ENCODE measurements at places on chromosomes 12 and 14.
A peak's percentile ranks its signal among the peaks of the same experiment; 100 is the strongest.

- no peak for DNase-seq
Observed at GRCh38 chr14:106493962-106494823, 967.8 kb downstream of the TMEM121 start.

DNA sequence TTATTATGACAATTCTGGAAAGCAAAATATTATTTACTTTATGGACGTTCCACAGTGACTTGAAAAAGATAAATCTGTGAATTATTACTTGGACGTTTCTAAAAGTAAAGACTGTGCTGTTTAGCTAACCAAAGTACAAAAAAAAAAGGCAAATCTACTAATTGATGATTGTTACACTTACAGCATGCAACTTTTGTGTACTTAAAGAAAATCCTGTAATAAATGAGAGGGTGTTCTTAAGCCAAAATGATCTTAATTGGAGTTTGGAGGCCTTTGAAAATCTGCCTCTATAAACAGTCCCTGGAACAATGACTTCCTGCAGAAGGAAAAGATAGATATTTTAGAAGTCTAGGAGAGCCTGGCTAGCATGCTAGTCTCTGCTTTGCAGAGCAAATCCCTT, 434.0 kb upstream of the SYT1 start:
- DNase-seq: no peak

DNA sequence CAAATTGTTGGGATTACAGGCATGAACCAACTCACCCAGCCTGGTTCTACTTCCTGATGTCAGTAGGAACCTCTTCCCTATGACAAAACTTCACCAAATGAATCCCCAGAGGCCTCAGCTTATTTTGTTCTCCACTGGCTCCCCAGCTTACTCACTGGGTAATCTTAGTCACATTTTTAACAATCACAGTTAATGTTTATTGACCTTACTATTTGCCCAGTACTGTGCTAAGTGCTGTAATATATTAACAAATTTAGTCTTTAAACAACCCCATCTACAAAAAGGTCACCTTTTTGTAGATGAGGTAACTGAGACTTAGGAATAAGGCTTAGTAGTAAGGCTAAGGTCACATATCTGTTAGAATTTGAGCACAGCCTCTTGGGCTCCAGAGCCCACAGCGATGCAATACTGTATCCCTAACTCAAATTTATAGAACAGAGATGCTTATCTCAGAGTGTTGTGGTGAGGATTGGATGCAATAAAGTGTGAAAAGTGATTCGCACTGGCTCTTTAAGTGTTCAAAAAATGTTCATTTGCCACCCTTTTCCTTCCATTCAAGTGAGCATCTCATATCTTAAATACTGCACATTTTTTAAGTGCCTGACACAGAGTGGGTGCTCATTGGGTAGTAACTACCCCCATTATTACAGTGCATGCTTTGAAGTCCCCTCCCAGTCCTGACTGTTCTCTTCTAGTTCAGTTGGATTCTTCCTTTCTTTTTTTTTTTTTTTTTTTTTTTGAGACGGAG, 146.4 kb upstream of the ARHGAP5 start:
- DNase-seq: no peak

DNA sequence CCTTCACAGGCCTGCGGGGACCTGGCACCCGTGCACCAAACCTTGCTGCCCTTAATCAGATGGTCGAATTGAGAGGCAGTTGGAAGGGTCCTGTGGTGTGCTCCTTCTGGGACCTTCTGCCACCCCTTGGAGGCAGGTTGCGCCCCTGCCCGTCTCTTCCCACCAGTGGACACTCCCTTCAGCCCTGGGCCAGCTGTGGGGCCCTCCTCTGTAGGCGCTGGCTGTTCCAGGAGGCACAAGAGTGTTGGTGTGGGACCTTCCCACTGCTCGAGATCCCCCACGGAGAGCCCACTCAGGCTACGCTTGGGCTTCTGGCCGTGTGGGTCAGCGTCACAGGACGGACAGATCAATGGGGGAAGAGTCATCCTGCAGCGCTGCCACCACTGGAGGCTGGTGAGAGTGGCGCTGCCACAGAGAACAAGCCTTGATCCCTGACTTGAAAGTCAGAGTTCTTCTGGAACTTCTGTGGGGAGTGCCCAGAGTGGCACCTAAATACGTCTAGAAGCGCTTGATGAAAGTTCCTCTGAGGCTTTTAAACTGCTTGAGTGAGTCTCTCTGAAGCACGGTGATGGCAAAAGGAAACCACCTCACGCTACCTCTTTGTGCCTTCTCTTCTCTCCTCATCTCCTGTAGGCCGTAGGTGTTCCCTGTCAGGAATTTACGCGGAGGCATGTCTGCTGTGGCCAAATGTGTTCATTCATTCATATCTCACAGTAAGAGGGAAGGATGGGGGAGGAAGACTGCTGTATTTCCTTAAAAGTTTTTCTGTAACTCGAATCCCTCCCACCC, 48.3 kb downstream of the TRAF3 start:
- no peak for DNase-seq

DNA sequence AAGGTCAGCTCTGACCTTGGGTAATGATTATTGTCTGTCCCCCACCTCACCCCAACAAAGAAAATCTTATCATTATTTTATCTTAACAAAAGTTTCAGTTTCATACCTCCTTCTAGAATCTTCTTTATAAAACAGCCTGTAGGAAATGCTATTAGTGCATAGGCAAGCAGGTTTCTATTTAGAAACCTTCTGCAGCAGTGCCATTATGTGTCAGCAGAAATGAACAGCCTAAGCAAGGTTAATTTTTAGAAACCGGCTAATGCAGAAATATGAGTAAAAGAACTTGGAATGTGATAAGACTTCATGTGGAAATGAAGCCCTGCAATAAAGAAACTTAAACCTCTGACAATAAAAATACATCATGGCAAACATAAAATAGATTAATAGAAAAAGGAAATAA, 814.4 kb downstream of the FSCB start:
- no peak for DNase-seq

GRCh38 chr12:58384196-58384595, 442.8 kb downstream of the ATP23 start:
- no peak for DNase-seq

DNA sequence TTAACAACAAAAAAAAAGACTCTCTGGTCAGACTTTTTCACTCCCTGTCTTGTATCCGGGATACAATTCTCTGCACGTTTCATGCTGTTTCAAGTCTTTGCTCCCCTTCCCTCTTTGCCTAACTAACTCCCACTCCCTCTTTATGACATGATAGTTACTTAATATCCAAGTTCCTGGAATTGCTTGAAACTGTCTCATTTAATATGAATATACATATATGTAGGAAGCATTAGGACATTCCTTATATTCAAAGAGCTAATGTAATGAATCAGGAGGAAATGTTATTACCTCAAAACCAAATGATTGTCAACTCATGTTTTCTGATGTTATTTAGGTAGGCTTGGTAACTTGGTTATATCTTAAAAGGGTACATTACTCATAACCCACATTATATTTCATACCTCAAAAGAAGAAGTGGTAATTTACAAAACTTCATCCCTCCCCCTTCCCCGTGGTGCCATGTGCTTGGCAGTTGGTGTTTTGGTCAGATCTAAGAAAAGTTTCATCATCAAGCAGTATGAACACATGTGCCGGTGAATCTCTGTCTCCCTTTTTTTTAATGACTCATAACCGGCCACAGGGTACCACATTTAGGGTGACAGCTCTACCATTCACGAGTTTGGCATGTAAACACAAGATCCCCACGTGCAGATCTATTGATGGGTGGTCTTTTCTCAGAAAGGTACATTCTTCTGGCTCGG, 56.5 kb downstream of the HCAR2 start:
- DNase-seq: no peak

GRCh38 chr12:52794479-52795331, 1.2 kb downstream of the KRT3 start:
- peak; percentile 16 for DNase-seq

DNA sequence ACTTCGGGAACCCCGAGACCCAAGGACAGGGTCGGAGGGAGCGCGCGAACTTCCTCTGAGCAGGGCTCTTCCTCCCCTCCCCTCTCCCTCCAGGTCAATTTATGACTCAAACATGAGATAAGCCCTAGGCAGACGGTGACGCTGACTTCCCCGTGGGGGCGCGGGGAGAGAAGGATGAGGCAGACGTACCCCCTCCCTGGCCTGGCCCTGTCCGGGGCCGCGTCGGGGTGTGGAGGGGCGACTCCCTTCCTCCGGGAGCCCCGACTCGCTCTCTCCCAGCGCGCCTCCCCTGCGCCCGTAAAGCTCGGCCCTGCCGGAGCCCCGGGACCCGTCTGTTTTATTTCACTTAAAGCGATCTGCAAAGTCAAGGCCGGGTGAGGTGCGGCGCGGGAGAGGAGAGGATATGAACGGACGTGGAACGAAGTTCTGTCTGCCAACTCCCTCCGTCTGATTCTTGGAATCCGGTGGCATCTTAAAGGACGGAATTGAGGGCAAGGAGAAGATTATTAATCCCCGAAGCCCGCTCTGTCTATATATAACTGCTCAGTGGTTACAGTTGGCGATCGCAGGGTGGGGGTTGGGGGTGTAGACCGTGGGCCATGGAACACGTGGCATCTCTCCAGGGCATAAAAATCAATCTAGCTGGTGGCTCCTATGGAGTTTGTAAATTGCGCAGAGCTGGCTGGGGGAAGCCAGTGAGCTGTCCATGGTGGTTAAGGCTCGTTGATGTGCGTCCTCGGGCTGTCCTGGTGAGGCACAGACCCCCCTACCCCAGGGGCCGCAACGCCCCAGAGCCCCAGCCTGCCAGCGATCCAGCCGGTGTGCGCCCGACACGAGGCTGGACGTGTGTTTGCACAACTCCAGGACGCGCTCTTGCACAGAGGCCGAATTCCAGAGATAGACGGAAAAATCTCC, 2.9 kb upstream of the PTHLH start:
- DNase-seq: no peak

DNA sequence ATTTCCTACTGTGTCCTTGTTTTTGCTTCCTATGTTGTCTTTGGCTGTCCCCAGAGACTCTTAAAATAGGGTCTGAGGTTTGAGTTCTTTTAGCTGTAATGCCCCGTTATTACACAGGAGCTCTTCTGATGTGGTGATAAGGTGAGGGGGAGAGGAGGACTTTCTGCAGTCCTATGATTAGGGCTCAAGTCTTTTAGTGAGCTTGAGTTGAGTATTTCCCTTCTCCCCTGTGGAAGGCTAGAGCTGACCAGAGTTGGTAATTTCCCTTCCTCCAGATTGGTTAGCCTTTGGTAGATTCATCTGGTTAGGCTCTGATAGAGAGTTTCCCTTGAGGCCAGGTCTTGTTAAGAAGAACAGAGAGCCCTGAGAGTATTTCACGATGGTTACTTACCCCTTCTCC, 4.3 kb upstream of the HIF1A start:
- DNase-seq: no peak

DNA sequence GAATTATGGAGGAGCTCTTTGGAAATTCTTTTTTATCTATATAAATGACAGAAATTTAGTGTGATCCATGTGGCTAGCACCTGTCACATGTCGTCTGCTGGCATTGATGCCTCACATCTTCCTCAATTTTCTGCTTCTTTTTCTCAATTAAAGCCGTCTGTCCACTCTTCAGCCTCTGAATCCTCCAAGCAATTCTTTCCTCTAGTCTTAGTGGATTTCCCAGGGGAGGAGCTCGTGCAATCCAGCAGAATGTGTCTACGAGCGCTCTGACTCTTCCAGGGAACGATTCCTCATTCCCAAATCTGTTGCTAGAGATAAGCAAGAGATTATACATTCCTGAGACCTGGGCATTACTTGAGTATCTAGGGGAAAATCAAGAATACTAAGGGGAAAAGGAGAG, 176.6 kb downstream of the EMP1 start:
- no peak for DNase-seq

DNA sequence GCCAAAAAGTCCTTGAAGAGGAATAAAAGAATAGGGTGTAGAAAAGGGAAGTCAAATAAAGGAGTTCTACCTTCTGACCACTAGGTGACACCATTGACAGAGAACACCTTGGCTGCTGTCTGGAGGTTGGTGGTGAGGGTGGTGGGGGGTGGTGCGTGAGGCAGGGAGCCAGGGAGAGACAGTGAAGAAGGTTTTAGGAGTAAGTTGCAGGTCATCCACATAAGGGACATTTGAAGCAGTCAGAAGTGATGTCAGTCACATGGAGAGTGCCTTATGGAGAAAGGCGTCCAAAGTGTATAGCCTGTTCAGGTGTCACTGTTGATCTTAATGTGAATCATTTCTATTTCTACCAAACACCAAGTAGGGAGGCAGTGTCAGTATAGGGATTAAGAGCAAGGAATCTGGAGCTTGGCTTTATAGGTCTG, 279.3 kb upstream of the DDHD1 start:
- DNase-seq: peak; percentile 17

- no peak for DNase-seq
Observed at GRCh38 chr12:30968211-30968610, 41.7 kb downstream of the TSPAN11 start.

GRCh38 chr12:128571906-128572810, 251.6 kb downstream of the SLC15A4 start:
- no peak for DNase-seq

DNA sequence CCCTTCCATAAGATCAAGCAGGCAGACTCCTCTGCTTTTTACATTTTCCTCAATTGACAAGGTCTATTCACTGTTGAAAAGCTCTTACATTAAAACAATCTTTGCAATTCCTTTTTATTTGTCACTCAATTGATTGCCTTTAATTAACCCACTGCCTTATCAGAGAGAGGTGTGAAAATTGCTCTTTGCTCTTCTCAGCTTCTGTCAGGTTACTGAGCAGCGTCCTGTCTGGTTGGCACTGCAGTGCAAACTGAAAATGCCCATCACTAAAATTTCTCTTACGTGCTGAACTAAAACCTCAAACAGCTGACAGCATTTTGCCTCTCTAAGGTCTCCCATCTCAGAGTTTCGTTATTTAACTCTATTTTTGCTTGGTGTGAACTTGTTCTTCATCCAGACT, 504.1 kb upstream of the ATXN7L3B start:
- DNase-seq: no peak

DNA sequence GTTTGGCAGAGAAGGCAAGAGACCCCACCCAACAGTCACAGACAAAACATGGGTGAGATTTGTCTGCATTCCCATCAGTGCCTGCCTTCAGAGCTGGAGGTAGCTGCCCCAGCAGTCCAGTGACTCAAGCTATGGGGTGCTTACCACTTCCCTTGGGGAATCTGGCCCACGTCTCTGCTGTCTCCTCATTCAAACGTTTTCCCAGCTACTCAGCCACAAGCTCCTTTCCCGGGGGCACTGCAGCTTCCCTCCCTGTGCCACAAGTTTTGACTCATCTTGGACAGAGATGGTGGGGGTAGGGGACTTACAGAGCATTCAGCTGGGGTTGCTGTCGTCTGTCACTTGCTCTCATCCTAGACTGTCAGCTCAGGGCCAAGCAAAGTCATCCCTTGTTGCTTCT, 66.6 kb downstream of the FBXL14 start:
- peak; percentile 69 for DNase-seq

DNA sequence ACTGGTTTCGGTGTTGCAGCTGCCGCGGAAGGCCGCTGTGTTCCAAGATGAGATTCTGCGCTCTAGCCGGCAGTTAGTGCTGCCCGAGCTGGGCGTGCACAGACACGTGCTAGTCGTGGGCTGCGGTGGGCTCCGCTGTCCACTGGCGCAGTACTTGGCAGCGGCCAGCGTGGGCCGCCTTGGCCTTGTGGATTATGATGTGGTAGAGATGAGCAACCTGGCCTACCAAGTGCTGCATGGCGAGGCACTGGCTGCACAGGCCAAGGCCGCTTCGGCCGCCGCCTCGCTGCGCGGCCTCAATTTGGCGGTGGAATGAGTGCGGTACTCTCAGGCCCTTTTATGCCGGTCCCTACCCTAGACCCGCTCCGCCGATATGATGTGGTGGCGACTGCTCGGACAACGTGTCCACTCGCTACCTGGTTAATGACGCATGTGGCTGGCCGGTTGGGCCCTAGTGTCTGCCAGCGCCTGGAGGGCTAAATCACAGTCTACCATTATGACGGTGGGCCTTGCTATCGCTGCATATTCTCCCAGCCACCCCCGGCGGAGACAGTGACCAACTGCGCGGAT, 102.2 kb downstream of the SNAPC1 start:
- DNase-seq: no peak

GRCh38 chr12:86015026-86015425, 140.9 kb downstream of the NTS start:
- no peak for DNase-seq
